ENCODE measurements at places on chromosomes 12 and 14. TPM values are rescaled to one million over a fixed set of nuclear protein-coding genes. Genes with fewer than 3 reads are reported as not detected.

SLC2A14 gene
- total RNA-seq, result 0.32 TPM

TC2N gene
- 1.3 TPM for total RNA-seq

CLEC1B gene
- total RNA-seq, result not detected

SH2B3 gene
- total RNA-seq, result 42.7 TPM
